ENCODE measurements at places on chromosomes 1 and 21.
A peak's percentile ranks its signal among the peaks of the same experiment; 100 is the strongest.

GRCh38 chr1:91057784-91058183 is 35.9 kb upstream of the ZNF644 start:
- DNase-seq, result no peak

DNA sequence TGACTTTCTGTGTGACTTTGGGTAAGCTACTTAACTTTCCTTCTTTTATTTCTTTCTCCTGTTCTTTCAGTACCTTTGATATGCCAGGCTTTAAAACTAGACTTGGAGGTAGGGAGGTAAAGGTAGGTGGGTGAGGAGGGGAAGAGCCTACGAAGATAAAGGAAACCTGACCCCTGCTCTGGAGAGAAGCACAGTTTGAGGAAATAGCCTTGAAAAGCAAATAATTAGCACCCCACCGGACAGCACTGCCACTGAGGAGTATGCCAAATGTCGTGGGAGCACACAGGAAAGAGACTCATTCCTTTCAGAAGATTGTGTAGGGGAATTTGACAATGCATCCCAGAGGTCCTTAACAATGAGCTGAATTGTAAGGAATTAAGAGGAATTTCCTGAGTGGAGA is 65.2 kb upstream of the SPAG17 start:
- DNase-seq, result no peak

DNA sequence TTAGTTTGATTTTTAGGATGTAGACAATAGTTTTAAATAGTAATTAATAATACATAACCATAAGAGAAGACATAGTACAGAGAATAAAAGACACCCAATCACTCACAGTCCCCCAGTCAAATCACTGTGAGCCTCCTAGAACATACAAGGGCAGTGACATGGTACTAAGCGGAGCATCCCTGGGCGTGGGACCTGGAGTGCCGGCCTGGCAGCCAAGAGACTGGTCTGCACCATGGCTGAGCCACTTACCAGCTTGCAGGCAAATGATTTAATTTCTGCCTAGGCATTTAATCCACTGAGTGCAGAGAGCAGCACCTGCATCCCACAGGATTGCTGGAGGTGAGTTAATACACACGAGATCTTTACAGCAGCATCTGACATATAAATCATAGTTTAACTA is 20.4 kb downstream of the SDHB start:
- DNase-seq, result no peak

- DNase-seq, result no peak
Measured at GRCh38 chr1:97875996-97876395, 44.8 kb downstream of the DPYD start.

GRCh38 chr21:35491114-35491513 is 442.0 kb upstream of the RUNX1 start:
- DNase-seq, result no peak

- DNase-seq, result no peak
Measured at GRCh38 chr1:67085326-67085725, 31.4 kb upstream of the SLC35D1 start.

DNA sequence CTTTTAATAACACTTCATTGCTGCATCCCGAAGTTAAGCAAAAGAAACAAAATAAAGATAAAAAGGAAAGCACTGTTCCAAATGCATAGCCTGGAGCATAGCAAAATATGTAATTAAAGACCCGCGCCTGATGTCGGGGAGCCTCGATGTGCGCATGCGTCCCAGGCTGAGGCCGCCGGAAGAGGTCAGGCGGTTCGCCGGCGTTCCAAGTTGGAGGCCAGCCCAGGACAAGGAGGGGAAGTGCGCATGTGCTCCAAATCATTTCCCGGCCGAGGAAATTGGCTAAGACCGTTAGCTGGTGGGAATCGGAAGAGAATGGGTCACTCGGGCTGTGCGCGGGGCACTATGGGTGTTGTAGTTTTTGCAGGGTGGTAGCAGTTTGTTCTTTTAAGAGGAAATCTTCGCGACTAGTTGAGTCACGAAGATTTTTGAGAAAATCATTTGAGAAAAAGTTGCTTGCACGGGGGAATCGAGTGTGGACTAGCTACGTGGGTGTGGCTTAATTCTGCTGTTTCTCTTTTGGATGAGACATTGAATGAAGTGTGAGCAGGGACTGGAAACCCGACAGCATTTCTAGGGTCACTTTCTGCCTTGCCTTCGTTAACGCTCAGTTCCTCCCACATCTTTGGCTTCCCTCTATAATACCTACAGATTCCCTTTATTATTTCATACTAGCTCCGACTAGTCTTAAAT is 31.0 kb upstream of the CD1D start:
- DNase-seq, result peak; percentile 94

DNA sequence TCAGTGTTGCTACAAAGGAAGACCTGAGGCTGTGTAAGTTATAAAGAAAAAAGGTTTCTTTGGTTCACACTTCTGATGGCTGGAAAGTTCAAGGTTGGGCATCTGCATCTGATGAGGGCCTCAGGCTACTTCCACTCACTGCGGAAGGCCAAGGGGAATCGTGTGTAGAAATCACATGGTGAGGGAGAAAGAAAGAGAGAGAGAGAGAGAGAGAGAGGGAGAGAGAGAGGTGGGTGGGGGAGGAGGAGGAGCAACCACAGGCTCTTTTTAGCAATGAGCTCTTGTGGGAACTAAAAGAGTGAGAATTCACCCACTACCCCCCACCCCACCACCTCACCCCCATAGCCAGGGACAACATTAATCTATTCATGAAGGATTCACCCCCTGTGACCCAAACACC is 59.9 kb downstream of the CLSTN1 start:
- DNase-seq, result no peak

- DNase-seq, result no peak
Measured at GRCh38 chr1:186240436-186240835, 134.6 kb downstream of the TPR start.

GRCh38 chr1:58699011-58699762 is 675 bp downstream of the MYSM1 start:
- DNase-seq, result no peak

DNA sequence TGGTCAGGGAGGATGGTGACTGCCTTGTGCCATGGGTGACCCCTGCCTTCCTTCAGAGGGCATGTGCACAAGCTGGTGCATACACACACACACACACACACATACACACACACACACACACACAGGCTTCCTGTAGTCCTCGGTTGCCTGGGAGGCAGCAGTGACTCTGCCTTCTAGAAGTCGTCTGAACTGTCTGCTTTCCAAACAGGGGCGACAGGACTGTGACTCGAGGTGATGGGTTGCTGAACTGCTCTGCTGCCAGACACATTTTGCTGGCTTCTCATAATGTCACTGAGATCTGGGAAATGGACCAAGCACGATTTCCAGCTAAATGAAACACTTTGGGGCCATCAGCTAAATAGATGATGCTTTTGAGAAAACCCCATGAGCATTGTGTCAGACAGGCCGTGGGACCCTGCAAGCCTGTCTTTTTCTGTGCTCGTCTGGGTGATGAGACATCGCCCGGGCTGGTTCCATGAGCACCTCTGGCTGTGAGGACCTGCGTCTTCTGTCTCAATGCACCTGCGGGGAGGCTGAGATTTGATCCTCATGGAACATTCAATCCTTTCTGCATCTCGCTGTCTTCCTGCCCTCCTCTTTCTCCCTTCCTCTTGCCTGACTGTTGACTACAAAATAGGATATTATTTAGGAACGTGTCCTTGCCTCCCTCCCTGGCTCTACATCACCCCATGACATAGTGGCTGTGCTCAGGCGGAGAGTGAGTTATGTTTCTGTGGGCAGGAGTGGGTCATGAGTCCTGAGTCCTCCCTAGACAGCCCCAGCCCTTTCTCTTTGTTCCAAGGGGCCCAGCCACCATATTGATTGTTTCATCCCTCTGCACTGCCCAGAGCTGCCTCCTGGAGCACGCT is 436.8 kb downstream of the CAMTA1 start:
- no peak for DNase-seq

GRCh38 chr21:45894450-45894825 is 87.1 kb upstream of the COL6A1 start:
- no peak for DNase-seq

DNA sequence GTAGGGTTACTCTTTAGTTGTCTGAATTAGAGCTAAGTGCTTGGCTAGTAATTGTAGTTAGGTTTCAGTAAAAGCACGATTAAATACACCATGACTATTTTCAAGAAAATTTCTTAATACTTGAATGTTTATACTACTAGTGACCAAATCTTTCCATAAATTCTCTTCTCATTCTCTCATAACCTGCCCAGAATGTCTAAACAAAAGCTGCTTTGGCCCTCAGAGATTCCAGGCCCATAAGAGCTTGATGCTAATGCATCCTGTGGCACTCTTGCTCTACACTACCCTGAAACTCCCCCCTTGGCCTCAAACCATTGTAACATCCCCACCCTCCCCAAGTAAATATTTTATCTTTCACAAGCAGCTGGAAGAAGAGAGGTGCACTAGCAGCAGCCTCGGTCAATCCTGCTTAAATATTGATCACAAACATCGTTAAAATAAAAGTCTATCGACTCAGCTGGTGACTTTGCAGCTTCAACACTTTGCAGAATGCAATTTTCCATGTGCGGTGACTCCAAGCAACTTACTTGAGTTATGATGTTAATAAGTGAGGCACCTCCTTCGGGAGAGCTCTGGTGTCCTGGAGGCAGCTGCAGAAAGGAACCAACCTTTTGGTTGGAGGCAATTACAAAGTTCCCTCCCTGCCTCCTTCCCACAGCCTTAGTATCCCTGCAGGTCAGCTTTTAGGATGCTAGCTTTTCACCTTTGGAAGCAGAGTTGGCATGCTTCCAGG is 315.6 kb upstream of the PLXNA2 start:
- no peak for DNase-seq

DNA sequence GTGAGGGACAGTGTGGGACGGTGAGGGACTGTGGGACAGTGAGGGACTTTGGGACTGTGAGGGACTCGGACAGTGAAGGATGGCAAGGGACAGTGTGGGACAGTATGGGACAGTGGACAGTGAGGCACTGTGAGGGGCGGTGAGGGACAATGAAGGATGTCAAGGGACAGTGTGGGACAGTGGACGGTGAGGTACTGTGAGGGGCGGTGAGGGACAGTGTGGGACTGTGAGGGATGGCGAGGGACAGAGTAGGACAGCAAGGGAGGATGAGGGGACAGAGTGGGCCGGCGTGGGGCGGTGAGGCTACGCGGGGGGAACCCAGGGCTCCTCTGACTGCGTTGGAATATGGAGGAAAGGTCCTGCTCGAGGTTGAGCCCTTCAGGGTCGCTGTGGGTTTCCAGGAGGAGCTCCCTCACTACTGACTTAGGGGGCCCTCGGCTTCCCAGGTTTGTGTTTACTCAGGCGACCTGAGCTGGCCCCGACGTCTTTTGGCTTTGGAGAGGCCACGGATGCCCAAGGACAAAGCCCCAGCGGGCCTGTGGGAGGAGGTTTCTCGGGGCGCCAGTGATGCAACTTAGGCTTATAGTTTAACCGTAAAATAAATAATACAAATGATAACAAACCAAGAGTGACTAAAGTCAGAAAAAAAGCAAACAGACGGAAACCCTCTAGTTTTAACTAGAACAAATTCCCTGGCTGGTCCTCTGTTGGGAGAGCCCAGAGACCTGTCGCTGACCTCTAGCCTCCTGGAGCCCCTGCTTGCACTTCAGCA is 1.1 kb upstream of the ERRFI1 start:
- DNase-seq, result no peak

DNA sequence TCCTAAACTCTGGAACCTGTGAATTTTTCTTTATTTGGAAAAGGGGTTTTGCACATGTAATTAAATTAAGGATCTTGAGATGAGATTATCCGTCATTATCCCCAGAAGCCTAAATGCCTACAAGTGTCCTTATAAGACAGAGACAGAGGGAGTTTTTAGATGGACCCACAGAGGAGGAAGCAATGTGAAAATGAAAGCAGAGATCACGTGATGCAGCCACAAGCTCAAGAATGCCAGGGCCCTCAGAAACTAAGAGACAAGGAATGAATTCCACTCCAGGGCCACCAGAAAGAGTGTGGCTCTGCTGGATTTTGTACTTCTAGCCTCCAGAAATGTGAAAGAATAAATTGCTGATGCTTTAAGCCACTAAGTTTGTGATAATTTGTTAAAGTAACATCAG is 183.6 kb upstream of the UBE2U start:
- no peak for DNase-seq

DNA sequence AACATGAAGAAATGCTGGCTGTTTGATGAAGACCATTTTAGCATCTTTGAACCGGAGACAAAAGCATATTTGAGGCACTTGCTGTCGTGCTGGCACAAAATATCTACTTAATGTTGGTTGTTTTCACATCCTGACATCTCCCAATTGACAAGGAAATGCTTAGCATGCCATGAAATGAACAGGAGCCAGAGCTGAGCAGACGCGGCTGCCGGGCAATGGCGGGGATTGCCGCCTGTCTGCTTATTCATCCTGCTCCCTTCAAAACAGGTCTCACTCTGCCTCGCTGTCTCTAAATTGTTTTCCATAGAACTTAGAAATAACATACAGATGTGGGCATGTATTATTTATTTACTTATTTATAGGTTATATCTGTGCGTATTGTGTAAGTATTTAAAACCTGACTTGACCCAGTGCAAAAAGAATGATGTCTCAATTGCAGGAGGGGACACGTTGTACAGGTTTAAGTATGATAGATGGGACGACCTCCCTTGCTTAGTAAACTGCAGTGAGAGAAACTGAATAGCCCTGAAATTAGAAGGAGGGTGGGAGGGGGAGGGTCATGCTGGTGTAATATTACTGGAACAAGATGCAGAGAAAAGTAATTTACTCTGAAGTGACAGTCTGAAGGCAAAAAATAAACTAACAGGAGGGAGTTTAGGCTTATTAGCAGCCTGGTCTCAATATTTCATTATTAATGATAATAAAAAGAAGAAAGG is 590.4 kb upstream of the PLXNA2 start:
- peak; percentile 86 for DNase-seq

DNA sequence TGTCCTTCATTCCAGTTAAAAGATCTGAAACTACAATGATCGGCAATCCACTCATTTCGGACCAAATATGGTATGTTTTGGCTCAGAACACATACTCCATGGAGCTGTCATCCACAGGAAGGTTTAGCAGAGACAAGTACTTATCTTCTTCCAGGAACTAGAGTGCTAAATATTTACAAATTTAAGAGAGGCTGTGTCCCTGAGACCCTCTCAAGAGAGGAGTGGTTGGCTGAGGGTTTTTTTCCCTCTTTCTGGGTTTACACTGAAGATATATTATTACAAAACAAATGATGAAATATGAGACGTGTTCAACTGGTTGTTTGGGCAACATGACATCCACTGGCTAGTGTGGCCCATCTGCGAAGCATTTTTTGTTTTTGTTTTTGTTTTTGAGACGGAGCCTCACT is 25.9 kb upstream of the NID1 start:
- DNase-seq, result no peak

DNA sequence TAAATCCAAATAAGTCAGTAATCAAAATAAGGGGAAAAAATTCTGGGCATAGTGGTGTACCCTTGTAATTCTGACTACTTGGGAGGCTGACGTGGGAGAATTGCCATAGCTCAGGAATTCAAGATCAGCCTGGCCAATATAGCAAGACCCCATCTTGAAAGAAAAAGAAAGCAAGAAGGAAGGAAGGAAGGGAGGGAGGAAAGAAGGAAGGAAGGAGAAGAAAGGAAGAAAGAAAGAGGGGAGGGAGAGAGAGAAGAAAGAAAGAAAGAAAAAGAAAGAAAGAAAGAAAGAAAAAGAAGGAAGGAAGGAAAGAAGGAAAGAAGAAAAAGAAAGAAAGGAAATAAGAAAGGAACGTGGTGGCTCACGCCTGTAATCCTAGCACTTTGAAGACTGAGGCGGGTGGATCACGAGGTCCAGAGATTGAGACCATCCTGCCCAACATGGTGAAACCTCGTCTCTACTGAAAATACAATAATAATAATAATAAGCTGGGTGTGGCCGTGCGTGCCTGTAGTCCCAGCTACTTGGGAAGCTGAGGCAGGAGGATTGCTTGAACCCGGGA is 64.5 kb upstream of the ROR1 start:
- DNase-seq, result no peak
